ENCODE measurements at places on chromosomes 1 and 21.
A peak's percentile ranks its signal among the peaks of the same experiment; 100 is the strongest.

DNA sequence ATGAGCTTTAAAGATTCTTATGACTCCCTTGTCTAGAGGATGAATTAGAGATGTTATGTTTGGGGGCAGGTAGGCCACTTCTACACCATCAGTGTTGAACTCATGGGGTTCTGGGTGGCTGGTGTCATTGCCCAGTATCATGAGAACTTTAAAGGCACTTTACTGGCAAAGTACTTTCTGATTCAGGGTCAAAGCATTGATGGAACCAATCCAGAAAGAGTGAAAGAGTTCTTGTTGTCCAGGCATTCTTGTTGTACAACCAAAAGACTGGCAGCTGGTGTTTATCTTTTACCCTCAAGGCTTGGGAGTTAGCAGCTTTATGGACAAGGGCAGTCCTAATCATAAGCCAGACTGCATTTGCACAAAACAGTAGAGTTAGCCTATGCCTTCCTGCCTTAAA lies 673.0 kb downstream of the USP25 start:
- DNase-seq = no peak

DNA sequence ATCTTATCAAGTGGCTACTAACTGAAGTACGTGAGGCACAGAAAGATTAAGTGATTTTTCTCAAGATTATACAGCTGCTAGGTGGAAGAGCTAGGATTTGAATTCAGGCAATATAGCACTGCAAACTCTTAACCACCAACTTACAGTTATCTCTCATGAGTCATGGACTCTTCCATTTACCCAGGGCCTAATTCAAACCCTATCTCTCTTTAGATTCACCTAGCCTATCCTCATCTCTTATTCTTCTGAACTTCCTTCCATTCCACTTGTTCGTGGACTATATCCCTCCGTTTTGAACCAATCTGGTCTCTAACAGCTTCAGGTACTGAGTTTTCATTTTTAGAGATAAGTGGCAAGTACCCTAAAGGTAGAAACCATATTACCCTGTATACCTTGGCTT lies 92.8 kb upstream of the DMRTA2 start:
- DNase-seq = no peak

DNA sequence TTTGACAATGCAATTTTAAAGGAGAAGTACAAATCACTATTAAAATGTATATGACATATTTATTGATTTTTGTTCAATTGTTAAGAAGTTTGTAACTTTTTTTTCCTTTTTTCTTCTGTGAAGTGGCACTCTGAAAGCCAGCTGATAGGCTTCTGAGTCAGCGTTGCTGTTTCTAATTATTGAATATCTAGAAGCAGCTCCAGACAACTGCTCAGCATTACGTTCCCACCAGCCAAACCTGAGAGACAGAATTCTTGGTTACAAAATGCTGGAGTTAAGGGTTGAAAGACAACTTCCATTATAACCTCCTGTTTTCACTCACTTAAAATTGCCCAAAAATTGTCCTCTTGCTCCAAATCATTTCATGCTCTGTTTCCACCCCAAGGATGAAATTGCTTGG lies 31.4 kb upstream of the LMX1A start:
- DNase-seq = no peak

DNA sequence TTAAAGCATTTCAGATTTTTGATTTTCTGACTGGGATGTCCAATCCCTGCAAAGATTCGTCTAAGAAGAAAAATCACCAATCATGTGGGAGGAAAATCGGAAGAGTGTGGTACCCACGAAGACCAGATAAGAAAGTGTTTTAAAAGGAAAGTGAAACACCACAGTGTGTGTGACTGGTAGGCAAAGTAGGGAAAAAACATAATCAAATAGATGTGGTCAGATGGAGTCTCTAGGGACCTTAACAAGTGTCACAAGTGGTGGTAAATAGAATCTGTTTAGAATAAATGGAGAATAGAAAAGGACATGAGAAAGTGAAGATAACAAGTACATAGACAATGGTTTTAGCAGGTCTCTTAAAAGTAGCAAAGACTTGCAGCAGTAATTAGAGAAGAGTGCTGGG lies 154.6 kb downstream of the SLC30A10 start:
- no peak for DNase-seq

DNA sequence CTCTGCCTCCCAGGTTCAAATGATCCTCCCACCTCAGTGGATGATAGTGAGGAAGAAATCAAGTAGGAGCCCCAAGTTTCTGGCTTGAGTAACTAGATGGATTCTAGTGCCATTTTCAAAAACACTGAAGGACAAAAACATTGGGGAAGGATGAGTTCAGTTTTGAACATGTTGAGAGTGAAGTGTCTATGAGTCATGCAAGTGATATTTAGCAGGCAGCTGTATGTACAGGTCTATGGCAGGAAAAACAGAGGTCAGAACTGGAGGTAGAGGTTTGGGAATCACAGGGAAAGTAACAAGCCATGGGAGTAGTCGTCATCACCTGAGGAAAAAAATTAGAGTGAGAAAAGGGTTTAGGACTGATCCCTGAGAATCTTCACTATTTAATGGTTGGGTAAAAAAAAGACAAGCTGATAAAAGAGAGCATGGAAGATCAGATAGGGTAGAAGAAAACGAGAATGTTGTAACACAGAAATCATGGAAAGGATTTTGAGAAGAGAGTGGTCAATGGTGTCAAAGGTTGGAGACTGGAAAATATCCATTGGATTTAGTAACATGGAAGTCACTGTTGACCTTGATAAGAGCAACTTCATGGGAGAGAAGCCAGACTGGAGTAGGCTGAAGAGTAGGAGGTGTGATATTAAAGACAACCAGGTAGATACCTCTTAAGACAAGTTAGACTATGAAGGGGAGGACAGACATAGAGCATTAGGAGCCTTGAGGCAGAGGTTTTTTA lies 53.1 kb downstream of the DIPK1A start:
- DNase-seq = no peak

GRCh38 chr1:58839846-58840835 lies 56.3 kb upstream of the JUN start:
- no peak for DNase-seq

- no peak for DNase-seq
Measured at GRCh38 chr1:7584157-7584556, 186.9 kb upstream of the VAMP3 start.

DNA sequence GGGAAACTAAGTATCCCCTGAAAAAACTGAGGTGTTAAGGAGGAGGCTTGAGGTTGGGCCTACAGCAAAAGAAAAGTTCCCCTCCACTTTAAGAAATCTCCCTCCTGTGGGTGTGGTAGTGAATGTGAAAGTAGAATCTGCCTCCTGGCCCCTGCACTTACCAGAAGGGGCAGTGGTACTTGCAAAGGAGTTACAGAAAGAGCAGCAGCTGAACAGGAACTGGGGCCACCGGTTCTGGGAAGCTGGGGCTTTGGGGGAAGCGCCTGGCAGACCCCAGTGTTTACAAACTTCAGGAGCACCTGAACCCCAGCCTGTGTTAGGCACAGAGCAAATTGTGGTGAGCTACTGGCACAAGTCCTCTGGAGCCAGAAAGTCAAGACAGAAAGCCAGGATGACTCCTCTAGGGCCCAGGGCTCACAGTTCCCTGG lies 250.2 kb upstream of the FGGY start:
- DNase-seq = peak; percentile 8

GRCh38 chr1:204345438-204345841 lies 14.3 kb downstream of the PLEKHA6 start:
- no peak for DNase-seq

DNA sequence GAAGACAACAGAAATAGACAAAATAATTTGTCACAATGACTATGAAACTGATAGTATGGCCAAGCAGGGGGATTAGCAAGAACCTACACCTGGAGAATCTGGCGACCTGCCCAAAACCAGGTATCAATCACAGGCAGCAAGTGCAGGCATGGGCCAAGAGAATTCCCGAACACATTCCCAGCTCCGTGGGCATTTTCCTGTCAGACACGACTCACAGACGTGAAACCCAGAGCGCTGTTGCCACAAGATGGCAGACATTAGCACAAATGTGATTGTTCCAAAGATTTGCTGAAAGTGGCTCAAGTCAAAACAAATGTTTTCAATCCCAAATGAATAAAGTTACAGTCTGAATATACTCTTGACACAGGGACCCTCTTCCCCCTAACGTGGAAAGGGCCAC lies 36.8 kb downstream of the HLCS start:
- DNase-seq = no peak

- no peak for DNase-seq
Measured at GRCh38 chr1:150389650-150390049, 25.7 kb downstream of the RPRD2 start.

DNA sequence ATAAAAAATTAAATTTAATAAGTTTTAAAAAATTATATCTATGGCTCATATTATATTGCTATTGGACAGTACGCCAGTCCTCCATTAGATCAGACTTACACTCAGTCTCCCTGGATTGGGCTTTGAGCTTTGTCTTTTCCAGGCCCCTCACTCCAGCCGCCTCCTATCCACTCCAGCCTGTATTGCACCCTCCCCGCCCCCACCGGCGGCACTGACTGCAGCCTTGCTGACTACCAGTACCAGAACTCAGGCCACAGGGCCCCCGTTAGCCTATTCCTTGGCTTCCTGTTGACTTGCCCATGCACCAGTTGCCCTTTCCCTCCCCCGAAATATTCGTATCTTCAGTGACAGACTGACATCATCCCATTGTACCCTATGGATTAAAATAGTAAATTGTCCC lies 127.9 kb downstream of the CSMD2 start:
- DNase-seq = no peak

DNA sequence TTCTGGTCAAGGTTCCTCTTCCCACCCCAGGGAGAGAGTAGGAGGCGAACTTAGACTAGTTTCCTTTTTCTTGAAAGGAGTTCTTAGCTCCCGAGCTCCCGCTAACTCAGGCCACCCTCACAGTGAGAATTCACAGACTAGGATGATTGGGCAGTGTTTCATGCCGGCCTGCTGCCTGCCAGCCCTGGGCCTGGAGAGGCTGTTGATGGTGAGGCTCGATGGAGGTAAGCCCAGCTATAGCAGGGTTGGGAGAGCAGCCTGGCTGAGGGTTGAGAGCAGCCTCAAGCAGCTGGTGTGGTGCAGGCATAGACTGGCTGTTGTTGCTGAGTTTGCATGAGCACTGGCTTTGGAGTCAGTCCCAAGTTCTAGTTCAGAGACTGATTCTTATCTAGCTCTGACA lies 274.4 kb downstream of the MATN1 start:
- DNase-seq = no peak

- no peak for DNase-seq
Measured at GRCh38 chr1:44549510-44549909, 124.8 kb downstream of the TMEM53 start.

- DNase-seq = no peak
Measured at GRCh38 chr1:95604771-95605170, 370.8 kb downstream of the RWDD3 start.

GRCh38 chr1:150974580-150975478 lies at the start of gene CERS2:
Gene CERS2 (minus strand): TSS chr1:150974835. CDS start chr1:150969090, 5,745 bp downstream.
- DNase-seq = peak; percentile 76
